ENCODE measurements at places on chromosomes 4 and X.
A peak's percentile ranks its signal among the peaks of the same experiment; 100 is the strongest.

- no peak for DNase-seq
Measured at GRCh38 chr4:141759796-141760425, 123.5 kb downstream of the IL15 start.

DNA sequence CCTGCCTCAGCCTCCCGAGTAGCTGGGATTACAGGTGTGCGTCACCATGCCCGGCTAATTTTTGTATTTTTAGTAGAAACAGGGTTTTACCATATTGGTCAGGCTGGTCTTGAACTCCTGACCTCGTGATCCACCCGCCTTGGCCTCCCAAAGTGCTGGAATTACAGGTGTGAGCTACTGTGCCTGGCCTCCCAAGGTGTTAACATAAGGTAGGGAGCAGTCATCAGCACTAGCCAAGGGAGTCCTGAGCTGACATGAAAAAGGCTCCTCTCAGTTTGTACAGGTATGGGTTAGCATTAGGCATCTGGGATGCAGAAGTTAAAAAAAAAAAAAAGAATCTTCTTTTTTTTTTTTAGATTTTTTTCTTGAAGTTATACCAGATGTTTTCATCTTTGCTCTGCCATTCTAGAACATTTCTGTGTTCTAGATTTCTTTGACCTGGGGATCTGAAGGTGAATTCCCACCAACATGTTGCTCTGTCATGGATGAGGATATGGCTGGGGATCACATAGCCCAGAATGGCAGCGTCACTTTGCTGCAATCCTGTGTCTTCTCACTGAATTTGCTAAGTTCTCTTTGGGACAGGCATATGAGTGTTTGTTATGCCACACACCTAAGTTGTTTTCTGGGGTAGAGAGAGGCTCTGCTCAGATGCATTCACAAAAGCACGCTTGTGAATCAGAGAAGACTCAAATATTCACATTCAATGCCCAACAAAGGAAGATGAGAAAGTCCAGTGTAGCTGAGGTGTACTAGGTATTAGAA lies 24.4 kb upstream of the PLA2G12A start:
- DNase-seq, result no peak

DNA sequence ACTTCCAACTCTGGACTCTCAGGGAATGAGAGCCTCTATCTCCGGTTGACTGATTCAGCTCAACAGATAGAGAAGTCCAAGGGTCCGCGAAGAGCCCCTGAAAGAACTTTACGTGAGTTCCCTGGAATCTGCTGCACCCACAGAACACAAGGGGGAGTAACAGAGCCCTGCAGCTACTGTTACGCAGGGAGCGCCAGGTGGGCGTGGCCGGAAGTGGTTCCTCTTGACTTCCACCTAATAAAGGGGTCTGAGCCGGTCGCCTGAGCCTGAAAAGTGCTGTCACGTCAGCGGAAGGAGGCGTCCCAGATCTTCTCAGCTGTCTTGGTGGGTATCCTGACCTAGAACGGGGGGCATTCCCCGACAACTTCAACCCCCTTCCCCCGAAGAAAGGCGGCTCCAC lies at the start of gene MAGEB6:
Gene MAGEB6, plus strand, starts transcription at position 237 of the 400 bp plus-strand sequence. CDS start 1,407 bp downstream, outside the sequence.
- DNase-seq, result no peak

GRCh38 chrX:119041175-119041574 lies 31.6 kb upstream of the CT47C1 start:
- DNase-seq, result peak; percentile 24

DNA sequence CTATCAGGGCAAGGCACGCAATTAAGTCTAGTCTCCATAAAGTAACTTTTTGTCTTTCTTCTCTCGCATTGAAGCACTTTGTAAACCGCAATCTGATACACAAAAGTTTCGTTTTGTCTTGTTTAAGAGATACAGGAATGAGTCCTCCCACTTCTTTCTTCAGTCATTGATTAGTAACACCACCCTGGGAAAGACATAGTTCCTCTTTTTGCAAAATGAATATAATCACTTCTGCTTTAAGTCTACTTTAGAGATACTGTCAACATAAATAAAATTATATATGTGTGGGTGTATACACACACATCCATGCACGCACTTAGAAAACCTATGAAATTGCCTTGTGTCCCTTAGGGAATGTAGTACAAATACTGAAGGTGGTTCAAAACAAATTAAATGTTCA lies 11.7 kb downstream of the COQ2 start:
- DNase-seq, result no peak

GRCh38 chr4:24656906-24657305 lies 72.6 kb upstream of the DHX15 start:
- DNase-seq, result no peak

DNA sequence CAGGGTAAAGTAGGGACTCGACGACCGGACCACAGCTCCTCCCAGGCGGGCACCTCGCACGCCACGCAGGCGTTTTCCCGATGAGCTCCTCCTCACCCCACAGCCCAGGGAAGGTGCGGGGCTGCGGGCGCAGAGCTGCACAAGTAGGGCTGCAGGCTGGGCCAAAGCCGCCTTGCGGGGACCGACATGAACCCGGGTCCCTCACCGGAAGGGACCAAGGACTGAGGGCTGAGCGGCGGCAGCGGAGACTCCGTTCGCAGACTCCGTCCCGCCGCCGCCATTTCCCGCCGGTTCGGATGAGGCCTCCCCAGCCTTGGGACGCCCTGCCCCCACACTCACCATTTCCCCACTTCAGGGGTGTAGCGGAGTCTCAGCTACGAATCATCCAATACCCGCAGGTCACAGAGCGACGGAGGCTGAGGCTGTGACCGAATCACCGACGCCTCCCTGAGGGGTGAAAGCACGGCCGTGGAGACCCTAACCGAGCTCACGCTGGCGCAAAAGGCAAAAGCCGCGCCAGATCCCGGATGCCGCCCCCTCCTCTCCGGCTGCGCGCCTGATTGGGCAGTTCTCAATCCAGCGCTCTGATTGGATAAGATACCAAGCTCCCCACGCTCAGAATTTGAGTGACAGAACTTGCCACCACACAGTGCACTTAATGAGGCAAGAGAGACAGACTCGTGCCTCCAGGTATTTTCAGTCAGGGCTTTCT lies at the start of gene ZNF732:
Gene ZNF732, minus strand, starts transcription at position 506 of the 712 bp plus-strand sequence. Its CDS starts 164 bp downstream, at position 342.
- DNase-seq, result peak; percentile 88

GRCh38 chrX:150879855-150880807 lies 18.3 kb downstream of the CD99L2 start:
- no peak for DNase-seq

DNA sequence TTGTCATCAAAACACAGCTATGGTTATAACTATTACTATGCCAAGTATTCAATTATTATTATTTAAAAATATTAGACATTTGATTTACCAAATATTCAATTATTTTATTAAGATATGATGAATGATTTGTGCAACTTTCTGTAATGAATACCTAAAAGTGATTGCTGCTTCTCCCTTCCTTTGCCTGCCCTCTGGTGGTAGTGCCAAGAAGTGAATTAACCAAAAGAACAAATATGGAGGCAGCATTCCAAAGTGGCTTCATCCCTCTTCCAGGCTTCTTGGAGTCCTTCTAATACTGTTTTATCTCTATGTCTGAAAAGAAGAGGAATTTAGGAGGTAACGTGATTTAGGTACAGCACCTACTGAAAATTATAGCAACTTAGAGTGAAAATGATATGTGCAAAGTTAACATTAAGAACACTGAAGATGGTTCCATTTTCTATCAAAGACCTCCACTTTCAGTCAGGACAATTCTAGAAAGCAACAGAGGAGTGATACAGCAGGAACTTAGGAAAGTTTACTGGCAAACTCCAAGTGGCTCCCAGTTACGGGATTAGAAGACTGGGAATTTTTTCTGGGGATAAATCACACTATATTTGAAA lies 43.0 kb downstream of the ENPEP start:
- no peak for DNase-seq

DNA sequence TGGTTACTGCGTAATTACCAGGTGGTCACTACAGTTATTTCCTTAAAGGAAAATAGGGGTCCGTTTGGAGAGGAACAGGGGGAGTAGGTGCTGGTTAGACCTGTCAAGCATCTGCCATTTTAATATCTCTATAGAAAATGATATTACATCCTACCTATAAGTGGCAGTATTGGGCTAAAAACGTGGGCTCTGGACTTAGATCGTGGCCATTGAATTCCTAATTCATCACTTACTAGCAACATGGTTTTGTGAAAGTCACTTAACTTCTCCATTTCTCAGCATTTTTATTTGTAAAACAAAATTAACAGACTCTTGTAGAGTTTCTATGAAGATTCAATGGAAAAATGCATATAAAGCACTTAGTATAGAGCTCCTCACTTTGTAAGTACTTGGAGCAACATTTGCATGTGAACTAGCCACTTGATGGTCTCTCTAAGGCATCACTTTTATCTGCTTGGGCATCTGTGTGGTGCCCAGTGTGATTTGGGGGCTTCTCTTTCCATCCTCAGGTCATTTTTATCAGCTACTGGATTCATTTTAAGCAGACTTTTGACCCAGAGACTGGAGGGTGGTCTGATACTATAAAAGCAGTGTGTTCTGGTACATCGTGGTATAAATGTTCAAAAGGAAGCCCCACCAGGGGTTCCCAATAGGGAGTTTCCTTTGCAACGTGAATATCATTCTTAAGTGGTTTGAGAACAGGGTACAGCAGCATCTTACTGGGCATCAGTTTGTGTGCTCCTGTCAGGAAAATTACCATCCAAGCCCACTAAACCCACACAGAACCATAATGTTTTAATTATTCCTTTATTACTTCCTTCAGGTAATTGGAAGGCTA lies 42.7 kb upstream of the RASSF6 start:
- peak; percentile 43 for DNase-seq

DNA sequence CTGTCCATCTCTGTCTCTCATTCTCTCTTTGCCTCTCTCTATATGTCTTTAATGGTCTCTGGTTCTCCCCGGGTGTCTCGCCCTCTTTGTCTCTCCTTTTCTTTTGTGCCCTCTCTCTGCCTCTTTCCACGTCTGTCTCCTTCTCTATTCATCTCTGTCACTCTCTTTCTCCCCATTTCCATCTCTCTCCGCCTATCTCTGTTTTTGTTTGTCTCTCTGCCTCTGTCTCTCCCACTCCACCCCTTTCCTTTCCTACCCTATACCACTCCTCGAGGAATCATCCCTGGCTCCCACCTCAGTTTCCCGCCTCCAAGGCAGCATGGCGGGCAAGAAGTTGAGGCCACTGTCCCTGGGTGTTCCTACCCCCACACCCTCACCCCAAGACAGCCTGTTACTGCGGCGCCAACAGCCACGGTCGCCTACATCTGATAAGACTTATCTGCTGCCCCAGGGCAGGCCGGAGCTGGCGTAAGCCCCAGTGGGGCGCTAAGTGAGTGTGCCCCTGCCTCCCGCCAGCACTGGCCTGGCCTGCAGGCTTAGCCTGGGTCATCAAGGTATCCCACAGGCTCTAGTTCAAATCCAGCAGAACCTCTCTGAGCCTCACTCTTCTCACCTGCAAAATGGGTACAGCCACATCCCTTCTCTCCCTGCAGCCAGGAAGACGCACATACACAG lies 713 bp upstream of the GATA1 start:
- DNase-seq, result no peak

DNA sequence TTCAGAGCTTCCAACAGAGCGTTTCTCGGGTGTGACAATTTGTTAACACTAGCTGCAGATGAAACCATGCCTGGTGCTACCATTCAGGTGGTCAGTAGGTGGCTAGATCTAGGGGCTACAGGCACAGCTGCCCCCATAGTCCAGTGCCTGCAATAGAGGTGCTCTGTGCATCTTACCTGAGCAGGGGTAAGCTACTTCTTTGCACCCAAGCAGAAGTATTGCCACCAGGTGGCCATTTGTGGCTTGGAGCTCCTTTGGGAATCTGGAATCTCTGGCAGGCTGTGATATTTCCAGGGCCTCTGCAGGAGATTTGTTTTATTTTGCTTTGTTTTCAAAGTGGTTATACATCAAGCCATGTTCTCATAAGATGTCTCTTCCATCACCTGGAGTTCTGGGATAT lies 170.7 kb upstream of the PUDP start:
- no peak for DNase-seq

GRCh38 chr4:32661229-32661628 lies 1941.1 kb downstream of the PCDH7 start:
- no peak for DNase-seq

- DNase-seq, result no peak
Measured at GRCh38 chrX:21004835-21005234, 369.4 kb upstream of the CNKSR2 start.

DNA sequence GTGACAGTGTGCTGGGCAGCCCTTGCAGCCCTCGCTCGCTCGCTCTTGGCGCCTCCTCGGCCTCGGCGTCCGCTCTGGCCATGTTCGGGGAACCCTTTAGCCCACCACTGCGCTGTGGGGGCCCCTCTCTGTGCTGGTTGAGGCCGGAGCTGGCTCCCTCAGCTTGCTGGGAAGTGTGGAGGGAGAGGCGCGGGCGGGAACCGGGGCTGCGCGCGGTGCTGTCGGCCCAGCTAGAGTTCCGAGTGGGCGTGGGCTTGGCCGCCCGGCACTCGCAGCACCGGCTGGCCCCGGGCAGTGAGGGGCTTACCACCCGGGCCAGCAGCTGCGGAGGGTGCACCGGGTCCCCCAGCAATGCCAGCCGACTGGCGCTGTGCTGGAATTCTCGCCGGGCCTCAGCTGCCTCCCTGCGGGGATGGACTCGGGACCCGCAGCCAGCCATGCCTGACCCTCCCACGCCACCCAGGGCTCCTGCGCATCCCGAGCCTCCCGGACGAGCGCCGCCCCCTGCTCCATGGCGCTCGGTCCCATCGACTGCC lies 770.1 kb upstream of the GALNTL6 start:
- DNase-seq, result no peak

Measured in muscle of back (tissue), 13 donors.